ENCODE measurements at places on chromosomes 5 and 9. TPM values are rescaled to one million over a fixed set of nuclear protein-coding genes. Genes with fewer than 3 reads are reported as not detected.

Gene DBN1
- total RNA-seq: 15.0 TPM

Gene GADD45G
- total RNA-seq: 2.8 TPM

Gene PCSK1
- total RNA-seq: not detected

Gene SH2D3C
- 42.8 TPM for total RNA-seq

Gene TLE1
- total RNA-seq: 44.5 TPM

Gene PSIP1
- 72.6 TPM for total RNA-seq

Gene GPR21
- not detected for total RNA-seq

Gene C1QTNF3
- 10.5 TPM for total RNA-seq

Gene DOLPP1
- 7.5 TPM for total RNA-seq

Gene PCDHA12
- not detected for total RNA-seq

Gene ARL15
- total RNA-seq: 28.9 TPM

Gene RASGEF1C
- total RNA-seq: not detected

Gene LHX3
- not detected for total RNA-seq

Gene CCL21
- total RNA-seq: not detected

Gene GPX3
- not detected for total RNA-seq

Gene CNTNAP3B
- not detected for total RNA-seq

Gene FAM221B
- total RNA-seq: not detected

Gene TMOD1
- 3.2 TPM for total RNA-seq

Gene ANKRD20A1
- 1.6 TPM for total RNA-seq

Gene FBXO38
- 55.2 TPM for total RNA-seq

Gene SPATA6L
- total RNA-seq: 2.0 TPM

Gene LNPEP
- 126 TPM for total RNA-seq

Gene NUP214
- total RNA-seq: 133 TPM

Gene IFNB1
- total RNA-seq: not detected

Gene ASTN2
- total RNA-seq: 3.0 TPM

Gene SOX30
- total RNA-seq: 0.09 TPM

Gene TMEM215
- not detected for total RNA-seq

Gene PCDHB8
- not detected for total RNA-seq

Gene IL33
- not detected for total RNA-seq

Gene PCDHGA9
- 1.0 TPM for total RNA-seq

Gene BHMT2
- not detected for total RNA-seq

Gene PCDHA1
- not detected for total RNA-seq

Gene CD74
- total RNA-seq: 748 TPM

Gene DMRTA1
- not detected for total RNA-seq

Gene NOXA1
- total RNA-seq: 7.7 TPM

Gene SET
- total RNA-seq: 331 TPM

Gene MCC
- 1.8 TPM for total RNA-seq

Gene TAF11L7
- total RNA-seq: not detected

Gene PTBP3
- total RNA-seq: 140 TPM

Gene SPATA31E1
- total RNA-seq: not detected

Gene PCDHB9
- total RNA-seq: 0.15 TPM

Gene ORM2
- not detected for total RNA-seq

Gene KCNMB1
- 0.35 TPM for total RNA-seq

Gene MEIKIN
- total RNA-seq: not detected

Gene RAB3C
- total RNA-seq: not detected

Gene FGFR4
- 1.5 TPM for total RNA-seq

Gene KIF4B
- total RNA-seq: not detected

Gene IER5L
- 1.4 TPM for total RNA-seq
